Effector memory CD8-positive, alpha-beta T cell (primary cell): ENCODE measurements at places on chromosomes 5 and 9.

DNA sequence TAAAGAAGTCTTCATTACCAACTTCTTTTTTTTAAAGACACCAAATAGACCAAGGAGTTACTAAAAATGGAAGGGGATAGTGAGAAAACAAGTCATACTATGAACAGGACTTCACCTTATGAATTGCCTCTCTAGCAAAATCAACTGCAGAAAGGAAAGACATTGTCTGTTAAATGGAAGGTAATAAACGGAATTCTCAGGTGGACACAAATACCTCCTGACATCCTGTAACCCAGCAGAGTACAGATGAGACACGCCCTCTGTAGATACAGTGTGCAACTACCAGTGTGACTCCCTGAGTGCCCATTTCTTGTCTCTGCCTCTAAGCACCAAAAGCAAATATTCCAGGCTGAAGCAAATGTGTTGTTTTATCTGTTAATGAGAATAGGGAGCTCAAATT, 12.2 kb upstream of the PLPP1 start:
- no peak for DNase-seq

DNA sequence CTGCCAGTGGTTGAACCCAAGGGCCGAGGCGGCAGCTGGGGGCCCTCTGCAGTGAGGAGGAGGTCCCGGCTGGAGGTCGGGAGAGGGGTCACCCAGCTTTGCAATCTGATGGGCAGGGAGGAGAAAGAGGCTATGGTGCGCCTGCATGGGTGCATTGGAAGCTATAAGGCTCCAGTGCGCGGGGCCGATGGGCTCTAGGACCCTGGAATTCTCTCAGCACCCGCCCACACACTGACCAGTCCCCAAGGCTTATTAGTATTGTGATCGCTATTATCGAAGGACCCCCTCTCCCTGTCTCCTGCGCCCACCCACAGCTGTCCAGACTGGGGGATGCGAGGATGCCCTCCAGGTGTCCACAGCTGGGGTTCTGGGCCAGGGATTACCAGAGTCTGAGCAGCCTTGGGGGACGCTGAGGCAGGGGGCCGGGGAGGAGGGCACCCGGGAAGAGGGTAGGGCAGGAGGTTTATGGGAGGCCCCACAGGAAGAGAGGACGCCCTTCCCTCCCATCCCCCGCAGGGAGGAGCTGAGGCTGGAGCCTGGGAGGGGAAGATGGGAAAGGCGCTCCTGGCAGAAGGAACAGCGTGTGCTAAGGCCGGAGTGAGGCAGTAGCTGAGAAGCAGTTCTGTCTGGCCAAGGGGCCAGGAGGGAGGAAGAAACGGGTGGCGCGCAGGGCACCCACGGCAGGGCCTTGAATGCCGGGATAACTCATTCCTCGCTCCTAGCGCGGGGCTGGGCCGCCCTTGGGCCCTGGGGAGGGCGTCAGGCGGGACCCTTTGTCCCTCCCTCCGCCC, 24.2 kb downstream of the C9orf50 start:
- no peak for DNase-seq

DNA sequence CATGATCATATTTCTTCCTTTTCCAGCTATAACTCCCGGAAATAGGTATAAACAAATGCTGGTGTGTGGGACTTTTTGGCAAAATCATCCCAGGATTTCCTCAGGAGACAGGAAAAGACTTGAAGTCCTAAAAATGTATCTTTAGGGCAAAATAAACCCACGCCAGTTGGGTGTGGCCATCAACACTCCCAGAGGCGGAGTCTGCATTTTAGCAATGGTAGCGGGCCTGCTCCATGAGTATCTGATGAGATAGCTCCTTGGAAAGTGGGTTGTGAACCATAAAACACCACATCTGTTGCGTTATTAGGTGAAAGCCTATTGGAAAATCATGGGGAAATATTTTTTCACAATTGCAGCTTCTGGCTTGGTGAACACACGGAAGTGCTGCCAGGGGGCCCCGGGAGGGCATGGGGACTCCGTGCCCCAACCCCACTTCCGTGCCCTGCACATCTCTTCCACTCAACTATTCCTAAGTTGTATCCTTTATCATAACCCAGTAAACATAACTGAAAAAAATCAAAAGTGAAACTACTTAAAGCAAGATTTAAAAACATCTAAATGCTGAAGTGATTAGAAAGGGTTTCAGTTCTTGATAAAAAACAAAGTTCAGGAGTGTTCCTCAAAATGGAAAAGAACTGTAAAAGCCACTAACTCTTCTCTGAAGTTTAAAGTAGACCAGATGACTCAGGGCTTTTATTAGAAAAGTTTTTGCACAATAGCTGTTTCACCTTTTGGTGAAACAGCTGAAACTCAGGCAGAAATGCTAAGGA, 111.2 kb downstream of the LRRC70 start:
- no peak for DNase-seq

- DNase-seq: no peak
These were observed 892.9 kb downstream of the NR2F1-AS1 start for GRCh38 chr5:92687821-92688722.

DNA sequence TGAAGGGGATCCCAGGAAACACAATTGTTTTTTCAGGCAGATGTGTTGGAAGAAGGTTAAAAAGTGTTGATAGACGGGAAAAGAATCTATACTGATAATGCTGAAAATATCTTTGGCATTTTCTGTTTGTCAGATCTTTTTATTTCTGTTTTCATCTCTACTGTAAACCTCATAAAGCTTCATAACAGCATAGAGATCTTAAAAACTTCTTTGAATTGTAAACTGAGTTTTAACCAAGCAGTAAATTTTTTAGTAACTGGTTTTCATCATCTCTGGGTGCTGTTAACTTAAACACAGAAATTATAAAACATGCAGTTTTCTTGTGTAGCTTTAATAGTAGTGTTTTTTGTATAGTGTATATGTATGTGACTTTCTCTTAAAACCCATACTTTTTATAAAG, 227.0 kb downstream of the WDR70 start:
- DNase-seq: no peak

DNA sequence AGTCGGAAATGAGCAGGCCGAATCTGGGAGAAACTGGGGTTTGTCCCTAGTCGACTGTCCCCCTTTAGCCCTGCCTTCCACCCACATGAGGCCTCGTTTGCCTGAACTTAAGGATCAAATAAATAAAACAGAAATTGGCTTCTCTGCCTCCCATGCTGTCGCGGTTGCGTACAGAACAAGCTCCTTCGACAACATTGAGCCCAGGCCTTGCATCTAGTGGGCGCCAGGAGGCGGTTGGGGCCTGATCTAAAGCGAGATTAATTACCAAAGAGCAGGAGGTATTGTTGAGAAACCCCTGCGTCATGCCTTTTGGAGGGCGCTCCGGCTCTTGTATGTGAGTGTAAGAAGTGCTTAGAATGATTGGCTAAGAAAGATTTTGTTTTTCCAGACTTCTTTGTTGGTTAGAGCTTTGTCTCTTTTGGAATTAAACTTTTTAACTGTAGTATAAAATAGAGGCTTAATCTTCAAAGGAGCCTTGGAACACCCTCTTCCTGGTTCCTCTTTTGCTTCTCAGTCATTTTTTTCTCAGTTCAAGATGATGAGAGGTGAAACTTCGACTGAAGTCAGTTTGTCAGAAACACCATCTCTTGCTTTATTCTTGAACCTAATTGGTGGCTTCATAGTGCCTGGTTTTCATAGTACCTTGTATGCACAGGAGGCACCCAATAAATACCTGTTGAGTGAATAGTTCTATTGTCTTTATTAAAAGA, 828 bp downstream of the ATP6V0E1 start:
- peak; percentile 63 for DNase-seq
